ENCODE measurements at places on chromosomes 6 and 20.

GRCh38 chr20:24640686-24641085 is 171.3 kb downstream of the SYNDIG1 start:
- DNase-seq: no peak

GRCh38 chr6:166419717-166420116 is 37.0 kb upstream of the MPC1 start:
- DNase-seq: no peak

DNA sequence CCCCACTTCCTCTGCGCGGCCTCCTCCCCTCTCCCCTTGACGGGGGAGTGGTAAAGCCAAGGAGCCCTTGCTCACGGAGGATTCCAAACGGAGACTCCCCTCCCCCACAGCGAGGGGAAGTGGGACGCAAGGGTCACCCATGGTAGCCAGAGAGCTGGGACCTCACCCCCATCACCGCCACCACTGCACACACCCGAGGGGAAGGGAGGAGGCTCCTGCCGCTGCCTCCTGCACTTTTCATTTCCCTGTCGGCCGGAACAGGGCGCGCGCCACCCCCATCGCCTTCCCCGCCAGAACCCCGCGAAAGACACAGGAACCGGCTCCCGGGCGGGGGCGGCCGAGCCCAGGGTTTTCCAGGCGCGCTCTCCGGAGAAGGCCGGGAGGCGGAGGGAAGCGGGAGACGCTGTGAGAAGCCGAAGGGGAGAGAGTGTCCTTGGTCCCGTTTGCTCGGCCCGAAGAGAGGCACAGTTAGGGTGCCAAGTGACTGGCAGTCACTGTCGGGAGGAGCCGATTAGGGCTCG is 789 bp downstream of the CCND3 start:
- peak; percentile 56 for DNase-seq

DNA sequence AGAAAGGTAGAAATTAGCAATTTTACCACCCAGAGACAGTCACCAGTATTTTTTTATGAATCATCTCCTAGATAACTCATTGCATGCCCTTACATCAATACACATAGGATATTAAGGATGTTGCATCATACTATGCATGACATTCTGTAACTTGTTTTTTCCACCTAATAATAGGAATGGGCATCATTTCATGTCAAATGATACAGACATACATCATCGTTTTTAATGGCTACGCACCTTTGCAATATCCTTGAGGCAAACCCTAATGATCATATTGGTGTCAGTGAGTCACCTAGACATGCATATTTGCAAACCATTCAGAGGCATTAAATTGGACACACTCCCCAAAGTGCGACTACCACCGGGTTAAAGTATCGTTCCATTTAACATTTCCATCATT is 309.7 kb upstream of the AGPAT4 start:
- no peak for DNase-seq

GRCh38 chr6:144413418-144413817 is 128.3 kb downstream of the UTRN start:
- DNase-seq: no peak
